ENCODE measurements at places on chromosomes 4 and X.
A peak's percentile ranks its signal among the peaks of the same experiment; 100 is the strongest.

DNA sequence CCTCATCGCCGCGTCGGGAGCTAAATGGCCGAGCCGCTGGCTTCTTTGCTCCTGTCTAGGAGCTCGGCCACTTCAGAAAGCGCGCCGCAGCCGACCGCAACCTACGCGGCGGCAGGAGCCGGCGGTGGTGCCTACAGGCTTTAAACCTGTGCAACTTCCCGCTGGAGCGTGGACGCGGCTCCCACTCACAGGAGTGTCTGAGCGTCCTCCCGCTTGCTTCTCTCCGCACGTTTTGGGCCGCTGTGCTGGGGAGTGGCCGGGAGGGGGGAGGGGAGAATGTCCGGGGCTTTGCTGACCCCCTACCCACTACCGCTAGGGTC lies 1.0 kb downstream of the NHSL2 start:
- no peak for DNase-seq

- DNase-seq = no peak
These were observed 68.7 kb upstream of the PGM2 start for GRCh38 chr4:37757761-37758160.

DNA sequence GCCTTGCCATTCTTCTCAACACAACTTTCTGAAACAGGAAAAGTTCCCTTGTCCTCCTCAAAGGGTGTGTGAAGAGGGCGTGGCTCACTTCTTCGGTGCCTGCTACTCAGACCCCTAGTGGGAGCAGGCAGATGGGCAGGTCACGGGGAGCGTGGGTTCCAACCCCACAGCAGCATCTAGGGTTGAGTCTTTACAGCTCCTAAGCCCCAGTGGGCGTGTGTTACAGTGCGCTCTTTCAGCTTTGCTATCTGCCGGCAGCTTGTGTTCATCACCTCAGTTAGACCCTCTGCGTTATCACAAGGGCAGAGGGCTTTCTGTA lies 57.5 kb upstream of the KLF3 start:
- no peak for DNase-seq

DNA sequence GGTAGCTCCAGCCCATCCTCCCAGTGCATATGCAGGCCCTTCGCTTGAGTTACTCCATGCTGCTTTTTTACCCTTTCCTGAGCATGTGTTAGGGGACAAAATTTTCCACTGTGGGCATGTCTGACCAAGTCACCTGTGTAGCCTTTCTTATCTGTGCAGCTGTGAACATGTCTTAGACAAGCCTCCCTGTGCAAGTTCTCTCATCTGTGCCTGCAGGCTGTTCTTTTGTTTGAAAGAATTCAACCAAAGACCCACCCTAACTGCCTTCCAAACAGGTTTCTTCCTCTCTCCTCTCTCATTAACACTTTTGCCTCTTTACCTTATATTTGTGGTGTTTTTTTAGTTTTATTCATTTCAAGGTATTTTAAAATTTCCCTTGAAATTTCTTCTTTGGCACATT lies 53.2 kb upstream of the SPIN4 start:
- no peak for DNase-seq

DNA sequence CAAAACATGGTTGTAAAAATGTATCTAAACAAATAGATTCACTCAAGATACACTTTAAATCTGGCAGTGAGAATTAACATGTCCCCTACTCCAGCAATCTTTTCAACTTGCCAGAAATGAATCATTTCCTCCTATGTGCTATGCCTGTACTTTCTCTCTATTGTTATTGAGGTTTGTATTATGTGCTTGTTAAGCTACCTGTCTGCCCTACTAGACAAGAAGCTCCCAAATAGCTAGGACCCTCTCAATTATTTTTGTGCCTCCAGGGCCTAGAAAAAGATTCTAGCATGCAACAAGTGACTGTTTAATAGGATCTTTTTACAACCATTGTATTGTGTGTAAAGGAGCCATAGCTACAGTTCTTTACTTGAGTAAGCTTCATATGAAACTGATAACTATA lies 3.5 kb upstream of the SAP30 start:
- no peak for DNase-seq

DNA sequence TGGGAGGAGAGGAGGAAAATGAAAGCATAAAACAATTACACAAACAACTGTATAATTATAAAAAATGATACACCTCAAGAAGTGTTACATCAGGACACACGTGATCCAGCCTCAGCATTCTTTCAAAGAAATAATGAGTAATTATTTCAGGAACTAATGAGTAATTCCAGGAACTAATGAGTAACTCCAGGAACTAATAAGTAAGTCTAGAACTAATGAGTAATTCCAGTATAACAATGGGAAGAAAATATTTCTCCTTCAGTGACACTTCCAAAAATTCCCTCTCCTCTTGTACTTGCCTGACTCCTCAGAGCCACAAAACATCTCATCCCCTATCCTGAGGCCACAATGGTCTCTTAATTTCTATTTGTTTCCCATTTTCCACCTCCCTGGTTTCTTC lies 63.5 kb upstream of the COL25A1 start:
- DNase-seq = no peak

- DNase-seq = no peak
These were observed 119.9 kb downstream of the ANK2 start for GRCh38 chr4:113169368-113169767.

GRCh38 chr4:25803720-25804225 lies 59.0 kb downstream of the SEL1L3 start:
- DNase-seq = no peak

DNA sequence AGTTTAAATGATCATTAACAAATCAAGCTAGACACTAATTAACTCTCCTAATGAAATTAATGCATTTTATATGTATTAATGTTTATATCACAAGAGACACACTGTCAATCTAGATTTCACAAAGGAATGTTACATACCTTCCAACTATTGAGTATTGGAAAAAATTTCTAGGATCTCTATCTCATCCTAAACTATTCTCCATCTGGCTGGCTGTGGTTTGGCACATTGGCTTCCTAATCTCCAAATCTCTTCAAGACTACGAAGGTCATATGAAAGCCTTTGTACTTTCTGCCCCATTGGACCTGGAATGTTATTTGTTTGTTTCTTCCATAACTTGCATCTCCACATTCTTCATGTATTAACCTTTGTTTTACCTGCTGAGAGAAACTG lies 1160.0 kb downstream of the ADGRL3 start:
- no peak for DNase-seq

- no peak for DNase-seq
These were observed 172.8 kb downstream of the SMIM20 start for GRCh38 chr4:26086621-26087441.

- no peak for DNase-seq
These were observed 509.6 kb downstream of the PACRGL start for GRCh38 chr4:21209860-21210259.

- DNase-seq = no peak
These were observed 581 bp upstream of the FAM114A1 start for GRCh38 chr4:38866973-38867477.

- DNase-seq = no peak
These were observed 662 bp downstream of the APBB2 start for GRCh38 chr4:41213625-41214135.

GRCh38 chrX:48696909-48697727 lies 584 bp downstream of the SUV39H1 start:
- DNase-seq = no peak

GRCh38 chr4:113725963-113726362 lies 35.6 kb downstream of the CAMK2D start:
- DNase-seq = no peak

- no peak for DNase-seq
These were observed 1.4 kb downstream of the AMMECR1 start for GRCh38 chrX:110316351-110317060.

DNA sequence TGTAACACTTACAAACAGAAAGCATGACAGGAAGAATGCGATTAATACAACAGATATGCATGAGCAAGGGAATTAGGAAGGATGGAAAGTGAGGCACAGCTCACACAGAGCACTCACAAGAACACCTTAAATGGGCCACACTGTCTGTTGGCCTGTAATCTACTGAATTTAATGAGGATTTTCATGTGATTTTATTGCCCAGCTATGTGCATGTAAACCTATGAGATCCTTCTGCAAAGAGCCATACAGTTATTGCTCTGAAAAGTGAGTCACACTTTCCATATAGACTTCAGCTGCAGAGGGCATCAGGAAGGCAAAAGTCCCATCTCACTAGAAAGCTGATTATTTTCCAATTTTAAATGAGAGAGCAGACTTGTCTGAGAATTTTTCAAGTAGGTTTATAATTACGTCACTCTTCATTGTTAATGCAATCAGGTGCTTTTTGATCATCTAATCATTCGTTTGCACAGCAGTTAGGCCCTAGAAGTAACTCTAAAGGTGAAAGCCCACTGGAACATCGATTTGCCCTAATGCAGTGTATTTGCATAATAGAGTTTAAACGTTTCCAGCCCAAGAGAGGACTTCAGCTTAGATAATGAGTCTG lies 832.7 kb upstream of the INTU start:
- no peak for DNase-seq

DNA sequence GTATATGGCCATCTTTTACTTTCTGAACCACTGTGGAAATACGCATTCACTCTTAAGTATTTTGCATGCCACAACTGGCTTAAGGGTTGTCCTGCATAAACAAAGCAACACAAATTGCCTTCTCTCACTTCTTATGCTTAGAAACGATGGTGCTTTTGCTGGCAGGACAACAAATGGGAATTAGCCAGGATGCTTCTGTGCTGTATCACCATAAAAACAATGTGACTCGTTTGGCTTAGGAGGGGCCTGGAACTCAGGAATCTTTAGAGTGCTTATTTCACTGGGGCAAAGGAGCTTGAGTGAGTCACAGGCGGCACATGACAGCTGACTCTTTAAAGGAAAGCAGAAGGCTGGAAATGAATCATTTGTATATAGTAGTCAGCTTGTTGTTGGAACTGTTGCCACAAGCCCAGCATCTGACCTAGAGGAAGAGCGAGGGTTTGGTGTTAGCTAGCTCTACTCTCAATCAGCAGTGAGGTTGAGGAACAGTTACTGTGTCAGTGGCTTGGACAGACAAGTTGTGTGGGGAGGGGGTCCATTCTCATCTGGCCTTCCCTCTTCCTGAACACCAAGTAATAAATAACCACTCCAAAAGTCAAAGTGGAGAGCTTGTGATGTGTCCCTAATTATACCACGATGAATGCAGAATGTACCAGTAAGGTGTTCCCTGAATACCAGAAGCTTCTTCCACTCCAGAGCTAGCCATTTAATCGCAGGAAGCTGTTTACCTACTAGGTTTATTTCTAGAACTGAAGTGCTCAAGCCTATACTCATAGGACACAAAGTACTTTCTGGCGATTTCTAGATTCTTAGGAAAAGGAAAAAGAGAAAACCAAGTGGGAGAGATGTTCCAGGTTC lies 293.1 kb downstream of the CAMK2D start:
- peak; percentile 8 for DNase-seq

- no peak for DNase-seq
These were observed 384.0 kb downstream of the TMA16 start for GRCh38 chr4:163878336-163879121.

DNA sequence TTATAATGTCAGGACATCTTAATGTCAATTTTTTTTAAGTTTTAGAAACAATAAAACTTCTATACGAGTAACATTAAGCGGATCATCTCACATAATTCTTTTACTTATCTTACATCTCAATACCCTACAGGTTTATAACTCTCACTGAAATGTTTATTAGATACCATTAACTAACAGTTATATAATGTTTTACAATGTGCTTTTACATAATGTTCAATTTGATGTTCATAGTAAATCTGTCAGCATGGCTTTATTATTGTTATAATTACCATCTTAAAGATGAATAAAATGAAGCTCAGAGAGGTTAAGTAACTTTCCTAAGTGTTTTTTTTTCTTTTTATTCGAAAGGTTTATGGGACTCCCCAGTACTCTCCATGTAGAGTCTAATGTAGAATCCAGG lies 33.9 kb upstream of the WDFY3 start:
- no peak for DNase-seq

DNA sequence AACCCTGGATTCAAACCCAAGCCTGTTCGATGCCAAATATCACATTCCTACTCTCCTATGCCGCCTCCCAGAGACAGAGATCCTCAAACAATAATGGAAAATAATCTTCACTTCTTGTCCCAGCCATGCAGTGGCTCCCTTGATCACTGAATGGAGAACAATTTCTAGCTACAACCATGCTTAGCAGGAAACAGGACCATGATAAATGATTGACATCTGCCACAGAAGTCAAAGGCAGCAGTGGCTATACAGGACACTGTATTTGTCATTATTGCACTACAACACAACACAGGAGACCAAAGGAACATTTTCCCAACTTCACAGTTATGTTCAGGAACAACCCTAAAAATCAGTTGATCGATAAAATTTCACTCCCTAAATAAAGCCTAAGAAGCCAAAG lies 243.3 kb upstream of the SLC7A11 start:
- no peak for DNase-seq

- no peak for DNase-seq
These were observed 62.2 kb downstream of the DIPK2B start for GRCh38 chrX:45138525-45138924.

- no peak for DNase-seq
These were observed 490.1 kb downstream of the RAPGEF2 start for GRCh38 chr4:159592898-159593556.

GRCh38 chr4:99808260-99808857 lies 8.3 kb upstream of the DAPP1 start:
- peak; percentile 53 for DNase-seq

DNA sequence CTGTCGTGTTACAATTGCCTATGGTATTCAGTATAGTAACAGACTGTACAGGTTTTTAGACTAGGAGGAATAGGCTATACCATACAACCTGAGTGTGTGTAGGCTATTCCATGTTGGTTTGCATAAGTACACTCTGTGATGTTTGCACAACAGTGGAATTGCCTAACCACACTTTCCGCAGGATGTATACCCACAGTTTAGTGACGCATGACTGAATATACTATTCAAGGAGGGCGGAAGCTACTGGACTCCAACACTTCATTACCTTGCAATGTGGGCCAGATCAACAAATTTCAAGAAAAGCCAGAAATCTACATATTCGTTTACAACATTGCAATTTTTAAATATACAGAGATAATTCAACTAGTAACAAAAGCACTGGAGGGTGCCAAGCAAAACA lies 317.2 kb downstream of the PDGFC start:
- peak; percentile 35 for DNase-seq

DNA sequence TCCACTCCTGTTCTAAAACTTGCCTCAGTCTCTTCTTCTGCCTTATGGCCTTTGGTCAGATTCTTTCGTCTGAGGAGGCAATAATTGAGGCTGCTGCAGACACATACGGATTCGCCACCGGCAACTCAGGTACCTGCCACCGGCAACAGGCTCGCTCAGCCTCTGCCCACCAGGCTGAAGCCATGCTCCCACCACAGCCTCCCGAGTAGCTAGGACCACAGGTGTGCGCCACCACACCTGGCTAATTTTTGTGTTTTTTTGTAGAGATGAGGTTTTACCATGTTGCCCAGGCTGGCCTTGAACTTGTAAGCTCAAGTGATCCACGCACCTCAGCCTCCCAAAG lies 26.6 kb downstream of the TNIP2 start:
- DNase-seq = no peak

- DNase-seq = peak; percentile 64
These were observed 125.4 kb downstream of the ATXN3L start for GRCh38 chrX:13194291-13195103.
